ENCODE measurements at places on chromosomes 2 and 18. TPM values are rescaled to one million over a fixed set of nuclear protein-coding genes. Genes with fewer than 3 reads are reported as not detected.

CTAGE1 gene
- total RNA-seq: 0.80 TPM

LRRC30 gene
- not detected for total RNA-seq

SKOR2 gene
- total RNA-seq: not detected

MGAT4A gene
- total RNA-seq: 14.0 TPM

TCF23 gene
- total RNA-seq: 8.5 TPM

CD8B gene
- total RNA-seq: 1.1 TPM

RND3 gene
- 26.2 TPM for total RNA-seq

CPS1 gene
- total RNA-seq: 0.68 TPM

UBE2E3 gene
- 155 TPM for total RNA-seq

FOXD4L1 gene
- not detected for total RNA-seq

IL1R2 gene
- total RNA-seq: 11.4 TPM

SPR gene
- 91.5 TPM for total RNA-seq

RBM43 gene
- 6.2 TPM for total RNA-seq

FBXO36 gene
- total RNA-seq: 5.6 TPM

C2orf78 gene
- total RNA-seq: 0.91 TPM

TYW5 gene
- total RNA-seq: 7.3 TPM

All from prostate gland (tissue), 2 donors.